ENCODE measurements at places on chromosomes 3 and 15.
A peak's percentile ranks its signal among the peaks of the same experiment; 100 is the strongest.

DNA sequence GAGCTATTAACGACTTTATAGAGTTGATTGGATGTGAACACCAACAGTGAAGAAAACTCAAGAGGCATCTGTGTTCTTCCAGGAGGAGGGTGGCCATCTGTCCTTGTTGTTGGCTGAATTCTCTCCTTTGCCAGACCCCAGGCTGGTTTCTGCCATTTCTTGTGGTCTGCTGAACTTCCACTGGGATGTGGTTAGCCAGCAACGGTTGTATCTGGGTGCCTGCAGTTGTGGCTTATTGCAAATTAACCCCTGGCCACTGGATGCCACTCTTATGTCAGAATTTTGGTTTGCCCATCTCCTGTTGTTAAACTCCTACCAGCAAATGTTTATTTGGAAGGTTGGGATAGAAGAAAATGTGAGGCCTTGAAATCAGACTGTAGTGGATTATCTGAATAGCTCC, 163.6 kb upstream of the TBC1D5 start:
- DNase-seq = peak; percentile 2

GRCh38 chr3:54374214-54374852, 252.0 kb downstream of the CACNA2D3 start:
- DNase-seq = no peak

- no peak for DNase-seq
These were observed 17.0 kb downstream of the DTWD1 start for GRCh38 chr15:49637857-49638256.

- DNase-seq = no peak
These were observed 75.9 kb downstream of the SST start for GRCh38 chr3:187594272-187594671.

DNA sequence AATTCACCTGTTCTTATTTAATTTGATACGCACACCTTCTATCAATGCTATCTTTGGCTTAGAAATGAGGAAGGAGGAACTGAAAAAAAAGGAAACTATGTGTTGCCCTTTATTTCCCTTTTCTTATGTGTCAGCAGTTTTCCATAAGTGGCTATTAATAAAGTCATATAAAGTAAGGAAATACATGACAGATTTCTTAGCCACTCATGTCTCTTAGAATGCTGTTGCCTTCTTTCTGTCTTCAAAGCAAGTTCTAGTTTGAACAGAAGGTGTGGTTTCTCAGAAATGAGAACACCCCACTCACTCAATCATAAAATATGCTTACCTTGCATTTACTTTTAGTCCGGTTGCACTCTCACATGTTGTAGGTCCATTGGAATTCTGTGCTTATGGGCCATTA, 640.5 kb upstream of the GRM7 start:
- no peak for DNase-seq

DNA sequence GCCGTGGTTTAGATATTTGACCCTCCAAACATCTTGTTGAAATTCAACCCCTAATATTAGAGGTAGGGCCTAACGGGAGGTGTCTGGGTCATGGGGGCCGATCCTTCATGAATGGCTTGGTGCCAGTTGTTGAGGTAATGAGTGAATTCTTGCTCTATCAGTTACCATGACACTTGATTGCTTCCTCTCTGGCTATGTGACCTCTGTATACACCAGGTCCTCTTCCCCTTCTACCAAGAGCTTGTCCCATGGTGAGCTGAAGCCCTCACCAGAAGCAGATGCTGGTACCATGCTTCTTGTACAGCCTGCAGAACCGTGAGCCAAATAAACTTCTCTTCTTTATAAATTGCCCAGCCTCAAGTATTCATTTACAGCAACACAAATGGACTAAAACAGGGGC, 41.8 kb upstream of the TIPARP start:
- DNase-seq = no peak

DNA sequence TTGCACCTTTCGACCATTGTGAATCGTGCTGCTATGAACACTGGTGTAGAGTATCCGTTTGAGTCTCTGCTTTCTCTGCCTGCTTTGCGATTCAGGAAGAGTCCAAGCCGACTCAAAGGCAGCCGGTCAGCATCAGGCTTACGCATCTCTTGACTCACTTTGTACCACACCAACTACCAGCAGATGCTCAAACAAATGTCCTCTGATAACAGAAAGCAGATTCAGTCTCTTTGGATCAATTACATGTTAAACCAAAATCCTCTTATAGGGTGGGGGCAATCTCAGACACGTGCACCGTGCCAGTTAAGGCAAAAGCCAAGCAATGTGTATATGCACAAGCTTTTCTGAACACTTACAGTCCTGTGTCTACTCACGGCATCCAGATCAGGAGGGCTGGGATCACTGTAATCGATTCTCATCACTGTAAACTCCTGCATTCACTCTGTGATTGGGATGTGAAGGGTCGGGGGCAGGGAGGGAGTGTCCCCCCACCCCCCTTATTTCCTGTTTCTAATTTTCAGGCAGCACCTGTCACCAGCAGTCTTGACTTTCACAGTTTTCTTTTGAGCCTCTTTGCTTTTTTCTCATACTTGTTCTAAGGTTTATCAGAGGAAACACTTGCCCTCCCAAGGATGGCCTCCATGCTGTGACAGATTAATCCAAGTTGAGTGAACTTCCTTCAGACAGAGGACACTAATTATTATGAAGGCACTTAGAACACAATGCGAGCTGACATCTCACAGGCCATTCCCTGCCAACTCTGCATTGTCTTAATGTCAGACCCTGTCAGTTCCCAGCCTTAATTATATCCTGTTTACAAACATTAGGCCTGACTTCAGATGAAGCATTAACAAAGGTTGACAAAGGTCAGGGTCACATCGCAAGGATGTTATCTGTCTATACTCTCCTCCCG, 153.5 kb downstream of the MECOM start:
- no peak for DNase-seq

GRCh38 chr3:157319672-157320071, 117.0 kb upstream of the PTX3 start:
- DNase-seq = no peak

DNA sequence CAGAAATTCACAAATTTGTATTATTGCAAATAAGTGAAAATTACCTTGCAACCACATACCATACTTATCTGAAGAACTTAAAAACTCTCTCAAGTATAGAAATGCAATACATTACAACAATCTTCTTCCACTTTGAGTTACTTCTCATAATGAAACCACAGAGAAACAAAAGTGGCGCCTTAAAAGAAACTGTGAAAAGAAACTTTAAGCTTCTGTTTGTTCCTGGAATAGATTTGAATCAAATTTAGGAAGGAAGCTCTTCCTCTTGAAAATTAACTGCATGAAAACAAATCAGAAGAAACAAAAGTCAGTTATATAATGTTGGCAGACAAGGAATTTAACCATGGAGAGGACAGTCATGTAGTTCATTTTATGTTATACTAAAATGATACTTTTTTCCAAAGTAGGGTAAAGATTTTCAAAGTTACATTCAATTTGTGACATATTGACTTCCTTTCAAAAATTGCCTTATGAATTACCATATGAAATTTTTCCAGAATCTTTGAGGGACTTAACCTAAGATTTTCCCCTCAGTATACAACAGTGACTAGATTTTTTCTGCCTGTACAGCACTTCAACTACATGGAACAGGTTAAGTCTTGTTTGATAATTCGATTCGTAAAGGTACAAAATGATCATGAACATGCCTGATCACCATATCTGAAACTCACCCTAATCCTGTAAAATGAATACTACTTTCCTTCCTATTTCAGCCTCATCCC, 57.6 kb upstream of the TNFSF10 start:
- DNase-seq = no peak

DNA sequence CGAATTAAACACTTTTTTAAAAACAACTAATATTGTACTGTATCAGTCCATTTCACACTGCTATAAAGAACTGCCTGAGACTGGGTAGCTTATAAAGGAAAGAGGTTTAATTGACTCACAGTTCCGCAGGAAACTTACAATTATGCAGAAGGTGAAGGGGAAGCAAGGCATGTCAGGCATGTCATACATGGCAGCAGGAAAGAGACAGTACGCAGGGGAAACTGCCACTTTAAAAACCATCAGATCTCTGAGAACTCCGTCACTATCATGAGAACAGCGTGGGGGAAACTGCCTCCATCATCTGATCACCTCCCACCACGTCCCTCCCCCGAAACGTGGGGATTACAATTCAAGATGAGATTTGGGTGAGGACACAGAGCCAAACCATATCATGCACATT, 162.8 kb upstream of the TPM1 start:
- peak; percentile 68 for DNase-seq

GRCh38 chr3:25033407-25034029, 394.5 kb upstream of the RARB start:
- DNase-seq = peak; percentile 60

DNA sequence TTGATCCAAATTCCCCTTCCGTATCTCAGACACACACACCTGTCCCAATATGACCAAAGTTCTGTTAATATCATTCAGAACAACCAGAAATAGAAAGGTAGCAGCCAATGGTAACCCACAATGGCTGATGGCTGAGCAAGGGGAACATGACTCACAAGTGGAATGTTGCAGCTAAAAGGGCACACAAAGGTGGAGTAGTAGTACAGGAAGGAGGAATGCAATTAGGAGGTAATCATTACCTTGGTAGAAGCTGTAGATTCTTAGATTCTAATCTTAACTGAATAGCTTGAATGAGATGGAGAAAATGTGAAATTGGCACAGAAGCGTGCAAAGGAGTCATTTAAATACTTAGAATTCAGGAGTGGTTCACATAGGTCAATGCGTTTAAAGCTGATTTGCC, 347.9 kb downstream of the NR2F2 start:
- no peak for DNase-seq

DNA sequence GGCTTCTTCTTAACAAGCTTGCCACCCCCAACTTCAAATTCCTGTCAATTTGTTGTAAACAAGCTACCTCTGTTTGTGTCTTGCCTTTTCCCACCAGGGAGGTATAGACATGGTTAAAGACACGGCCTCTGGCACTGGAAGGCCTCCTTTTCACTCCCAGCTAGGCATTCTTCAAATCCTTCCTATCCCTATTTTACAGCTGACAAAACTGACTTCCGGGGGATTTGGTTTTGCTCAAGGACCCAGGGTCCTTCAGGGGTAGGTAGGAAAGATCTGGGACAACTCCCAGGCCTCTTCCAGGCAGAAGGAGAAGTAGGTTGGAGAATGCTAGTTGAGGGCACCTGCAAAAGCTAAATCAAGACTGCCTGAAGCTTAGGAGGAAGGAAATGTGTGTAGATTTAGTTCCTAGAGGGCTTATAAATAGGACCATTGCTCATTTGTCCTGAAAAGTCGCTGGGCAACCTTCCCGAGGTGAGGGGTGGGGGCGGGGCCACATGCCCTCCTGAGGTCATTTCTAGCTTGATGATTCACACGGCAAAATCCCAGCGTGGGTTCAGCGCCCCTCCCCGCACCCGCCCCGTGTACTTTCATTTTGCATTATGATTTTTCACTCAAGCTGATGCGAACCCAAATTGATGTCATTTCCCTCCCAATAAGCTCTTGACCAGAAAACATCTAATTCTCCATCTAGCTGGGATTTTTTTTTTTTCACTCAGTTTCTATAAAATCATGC, 365.5 kb downstream of the SHQ1 start:
- DNase-seq = no peak

DNA sequence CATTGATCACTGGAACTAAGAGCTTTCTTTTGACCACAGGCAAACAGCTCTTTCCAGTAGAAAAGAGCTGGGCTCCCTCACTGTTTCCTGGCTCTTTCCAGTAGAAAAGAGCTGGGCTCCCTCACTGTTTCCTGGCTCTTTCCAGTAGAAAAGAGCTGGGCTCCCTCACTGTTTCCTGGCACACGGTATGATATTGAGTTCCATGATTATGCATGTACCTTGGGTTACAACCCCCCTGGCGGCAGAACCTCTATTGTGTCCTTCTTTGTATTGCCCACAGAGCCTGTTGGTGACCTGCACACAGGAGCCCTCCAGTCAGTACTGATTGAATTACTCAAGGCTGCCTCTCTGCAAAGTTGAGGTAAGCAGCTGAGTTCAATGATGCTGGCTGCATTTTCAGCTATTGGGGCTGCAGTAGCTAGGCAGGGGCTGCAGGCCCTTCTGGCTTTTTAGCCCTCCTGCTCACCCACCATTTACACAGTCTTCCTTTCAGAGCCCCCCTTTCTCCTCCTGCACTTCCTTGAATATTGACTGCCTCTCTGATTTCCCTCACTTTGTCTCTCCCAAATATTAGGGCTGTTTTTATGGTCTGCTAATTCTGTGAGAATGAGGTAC, 10.2 kb downstream of the ACKR2 start:
- no peak for DNase-seq

DNA sequence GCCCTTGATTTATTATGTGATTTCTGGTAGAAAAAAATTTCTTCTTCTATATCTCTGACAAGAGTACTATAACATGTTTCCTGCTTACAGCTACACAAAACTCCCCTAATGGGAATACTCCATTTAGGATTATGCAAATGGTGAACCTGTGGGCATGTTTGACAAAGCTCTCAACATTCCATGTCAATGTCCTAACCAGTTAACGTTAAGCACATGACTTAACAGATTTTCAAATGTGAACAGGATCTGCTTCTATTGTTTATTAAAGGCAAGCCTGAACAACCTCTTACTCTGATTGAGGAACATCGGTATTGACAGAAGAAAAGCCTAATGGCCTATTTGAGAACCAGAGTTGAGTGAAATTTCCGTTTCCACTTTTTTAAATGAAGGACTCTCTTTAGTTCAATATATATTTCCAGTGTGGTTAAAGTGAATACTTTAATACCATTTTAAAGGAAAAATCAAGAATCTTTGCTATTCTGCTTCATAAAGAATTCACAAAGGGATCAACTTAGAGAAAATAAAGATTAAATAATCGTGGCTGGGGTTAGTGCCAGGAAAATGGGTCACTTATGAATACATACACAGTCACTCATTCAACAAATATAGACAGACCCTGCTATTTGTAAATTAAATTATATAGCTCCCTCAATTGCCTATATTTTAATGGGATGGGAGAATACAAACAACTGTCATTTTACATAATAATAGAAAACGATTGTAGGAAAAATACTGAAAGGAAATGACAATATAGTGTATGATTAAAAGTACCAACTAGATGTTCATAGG, 300.3 kb upstream of the CBLB start:
- no peak for DNase-seq

- no peak for DNase-seq
These were observed 21.8 kb upstream of the GPR156 start for GRCh38 chr3:120306519-120307455.

- DNase-seq = no peak
These were observed 257.7 kb downstream of the VGLL3 start for GRCh38 chr3:86733257-86733656.

- no peak for DNase-seq
These were observed 21.0 kb downstream of the SLC25A20 start for GRCh38 chr3:48877671-48878070.

DNA sequence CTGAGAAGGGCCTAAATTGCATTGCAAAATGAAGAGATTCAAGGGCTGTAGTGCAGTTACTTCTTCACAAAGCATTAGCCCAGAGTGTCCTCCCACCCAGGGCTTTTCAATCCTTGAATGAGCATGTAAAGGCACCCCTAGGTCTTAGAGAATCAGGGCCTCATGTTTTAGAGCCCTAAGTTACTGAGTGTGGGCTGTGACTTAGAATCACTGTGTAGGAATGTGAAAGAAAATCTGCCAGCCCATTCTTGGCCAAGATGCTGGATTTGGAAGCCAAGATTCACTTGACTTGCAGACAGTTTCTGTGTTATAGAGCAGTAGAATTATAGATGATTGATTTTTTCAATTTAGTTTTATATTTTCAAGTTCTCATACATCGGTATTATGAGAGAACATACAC, 153.2 kb downstream of the MYRIP start:
- no peak for DNase-seq

GRCh38 chr3:176755977-176756376, 441.3 kb downstream of the TBL1XR1 start:
- no peak for DNase-seq

Data from head of caudate nucleus (tissue), 42 donors.